Peyer's patch (tissue), 4 donors: ENCODE measurements at places on chromosomes 7 and 10. TPM values are rescaled to one million over a fixed set of nuclear protein-coding genes. Genes with fewer than 3 reads are reported as not detected.

Gene TMEM225B
- not detected for total RNA-seq

Gene VPS37D
- not detected for total RNA-seq

DNA sequence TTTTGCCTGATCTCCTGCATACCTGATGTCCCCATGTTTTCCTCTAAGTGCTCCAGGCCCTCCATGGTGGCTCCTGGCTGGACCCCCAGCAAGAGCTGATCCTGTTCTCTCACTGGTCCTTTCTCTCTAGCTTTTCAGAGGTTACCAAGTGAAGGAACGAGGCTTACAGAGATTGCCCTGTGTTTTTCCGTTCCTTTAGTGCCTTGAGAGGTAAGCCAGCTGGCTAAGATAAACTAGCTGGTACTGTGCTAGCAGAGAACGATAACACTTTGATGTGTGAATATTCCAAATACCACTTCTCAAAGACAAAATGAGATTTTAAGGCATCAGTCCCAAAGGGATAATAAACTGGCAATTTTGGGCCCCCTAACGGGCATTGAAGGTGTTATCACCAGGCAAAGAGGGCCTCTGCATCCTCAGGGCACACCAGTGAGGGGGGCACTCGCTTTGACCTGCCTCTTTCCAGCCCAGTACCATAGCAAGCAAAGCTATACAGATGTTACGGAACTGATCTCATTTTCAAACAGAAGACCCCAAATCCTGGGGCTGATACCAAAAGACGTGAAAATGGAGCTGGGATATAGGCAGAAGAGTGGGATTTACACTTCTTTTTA, 8.4 kb upstream of the CCNY start:
- H3K27ac ChIP-seq: no peak overlapping the region
- no peak overlapping the region for H3K4me3 ChIP-seq
- H3K4me1 ChIP-seq: peaks cover 7% of the 10 kb centered on the region
- H3K36me3 ChIP-seq: no peaks in the 10 kb centered on the region
- no peak for DNase-seq

GRCh38 chr10:680146-680545, 9.3 kb downstream of the DIP2C start:
- no peak overlapping the region for H3K4me3 ChIP-seq
- DNase-seq: no peak
- H3K27me3 ChIP-seq: no peaks in the 10 kb centered on the region
- H3K27ac ChIP-seq: no peak overlapping the region
- peaks cover 10% of the 10 kb centered on the region for H3K4me1 ChIP-seq

DNA sequence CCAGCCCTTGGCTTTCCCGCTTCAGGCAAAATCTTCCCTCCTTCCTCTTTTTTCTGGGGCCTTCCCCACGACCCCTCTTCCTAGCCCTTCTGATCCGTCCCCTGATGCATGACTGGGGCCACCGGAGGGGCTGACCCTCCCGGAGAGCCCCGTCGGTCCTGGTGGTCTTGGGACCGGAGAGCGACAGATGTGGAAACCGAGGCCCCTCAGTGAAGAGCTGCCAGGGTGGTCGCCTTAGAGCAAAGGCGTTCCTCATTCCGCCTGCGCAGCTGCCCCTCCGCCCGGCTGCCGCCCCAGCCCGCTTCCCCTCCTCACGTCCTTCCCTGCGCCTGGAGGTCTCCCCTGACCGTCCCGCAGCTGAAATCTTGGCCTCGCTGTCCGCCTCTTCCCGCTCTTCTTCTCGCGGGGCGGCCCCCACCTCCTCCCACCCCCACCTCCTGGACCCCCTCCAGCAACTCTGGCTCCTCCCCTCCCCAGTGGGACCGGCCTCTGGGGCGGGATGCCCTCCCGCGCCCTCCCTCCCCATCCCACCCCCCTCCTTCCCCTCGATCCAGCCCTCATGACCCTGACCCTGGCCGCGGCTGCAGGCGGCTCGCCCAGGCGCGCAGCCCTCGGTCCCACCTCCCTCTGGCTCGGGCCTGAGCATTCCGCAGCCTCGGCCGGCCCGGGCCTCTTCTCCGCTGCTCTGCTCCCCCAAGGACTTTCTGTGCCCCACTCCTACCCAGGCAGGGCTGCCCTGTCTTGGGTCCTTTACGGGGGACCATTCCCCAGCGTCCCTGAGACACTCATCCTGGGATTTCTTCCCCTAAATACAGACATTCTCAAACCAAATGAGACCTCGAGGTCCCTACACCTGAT, at the start of gene RARRES2:
TSS of gene RARRES2 (minus strand) at position 367 of the 858 bp plus-strand sequence. CDS start 1,020 bp downstream, outside the sequence.
- peak within 1 kb of the TSS; percentile 58 for H3K4me3 ChIP-seq
- no peak for DNase-seq
- H3K27ac ChIP-seq: peak within 1 kb of the TSS; percentile 59
- H3K36me3 ChIP-seq: peaks cover 5% of the 10 kb centered on the region
- H3K4me1 ChIP-seq: peaks cover 7% of the 10 kb centered on the region
- no peaks in the 10 kb centered on the region for H3K27me3 ChIP-seq

DNA sequence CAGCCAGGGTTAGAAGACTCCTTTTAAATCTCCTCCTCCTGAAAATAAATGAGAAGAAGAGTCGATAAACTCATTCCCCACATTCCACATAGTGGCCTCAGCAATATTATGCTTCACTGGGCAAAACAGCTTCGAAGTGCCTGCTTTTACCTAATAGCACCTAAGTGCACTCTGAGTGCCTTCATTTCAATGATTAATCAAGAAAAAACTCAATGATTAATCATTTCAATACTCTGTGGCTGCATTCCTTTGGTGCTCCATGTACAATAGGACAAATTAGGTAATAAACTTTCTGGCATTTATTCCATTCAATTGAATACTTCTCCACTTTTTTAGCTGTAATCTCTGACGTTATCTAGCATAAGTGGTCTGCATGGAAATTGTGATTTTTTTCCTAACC, 174.6 kb downstream of the CCDC71L start:
- H3K4me3 ChIP-seq: no peak overlapping the region
- DNase-seq: no peak
- H3K27ac ChIP-seq: no peak overlapping the region
- H3K4me1 ChIP-seq: no peaks in the 10 kb centered on the region
- no peaks in the 10 kb centered on the region for H3K36me3 ChIP-seq

GRCh38 chr10:31687663-31688482, 240.8 kb downstream of the ARHGAP12 start:
- DNase-seq: no peak
- H3K27me3 ChIP-seq: no peaks in the 10 kb centered on the region
- H3K36me3 ChIP-seq: no peaks in the 10 kb centered on the region
- H3K4me1 ChIP-seq: no peaks in the 10 kb centered on the region

DNA sequence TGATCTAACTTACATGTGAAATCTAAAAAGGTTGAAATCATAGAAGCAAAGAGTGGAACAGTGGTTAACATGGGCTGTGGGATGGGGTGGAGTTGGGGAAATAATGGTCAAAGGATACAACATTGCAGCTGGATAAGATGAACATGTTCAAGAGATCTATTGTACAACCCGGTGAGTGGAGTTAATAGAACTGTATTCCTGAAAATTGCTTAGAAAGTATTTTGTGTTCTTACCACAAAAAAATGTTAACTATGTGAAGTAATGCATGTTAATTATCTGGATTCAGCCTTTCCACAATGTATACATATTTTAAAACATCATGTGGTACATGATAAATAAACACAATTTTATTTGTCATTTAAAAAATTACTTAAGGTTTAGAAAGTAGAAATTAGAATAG, 271.0 kb upstream of the LRRTM3 start:
- no peak for DNase-seq
- H3K27me3 ChIP-seq: no peaks in the 10 kb centered on the region
- H3K4me3 ChIP-seq: no peak overlapping the region
- no peaks in the 10 kb centered on the region for H3K36me3 ChIP-seq
- no peaks in the 10 kb centered on the region for H3K4me1 ChIP-seq

- no peak overlapping the region for H3K4me3 ChIP-seq
- H3K27ac ChIP-seq: no peak overlapping the region
- H3K36me3 ChIP-seq: no peaks in the 10 kb centered on the region
- DNase-seq: no peak
- H3K4me1 ChIP-seq: no peaks in the 10 kb centered on the region
Observed at GRCh38 chr10:78304091-78305045, 270.7 kb downstream of the RPS24 start.

- H3K36me3 ChIP-seq: no peaks in the 10 kb centered on the region
- no peaks in the 10 kb centered on the region for H3K4me1 ChIP-seq
- no peak overlapping the region for H3K27ac ChIP-seq
- H3K4me3 ChIP-seq: no peak overlapping the region
- H3K27me3 ChIP-seq: no peaks in the 10 kb centered on the region
- DNase-seq: peak; percentile 85
Observed at GRCh38 chr10:102678842-102679289, 34.6 kb downstream of the TRIM8 start.
